CMK (cell line): ENCODE measurements at places on chromosomes 4 and X.

GRCh38 chr4:8331575-8331955 lies 62.0 kb downstream of the HTRA3 start:
- no peak for DNase-seq

DNA sequence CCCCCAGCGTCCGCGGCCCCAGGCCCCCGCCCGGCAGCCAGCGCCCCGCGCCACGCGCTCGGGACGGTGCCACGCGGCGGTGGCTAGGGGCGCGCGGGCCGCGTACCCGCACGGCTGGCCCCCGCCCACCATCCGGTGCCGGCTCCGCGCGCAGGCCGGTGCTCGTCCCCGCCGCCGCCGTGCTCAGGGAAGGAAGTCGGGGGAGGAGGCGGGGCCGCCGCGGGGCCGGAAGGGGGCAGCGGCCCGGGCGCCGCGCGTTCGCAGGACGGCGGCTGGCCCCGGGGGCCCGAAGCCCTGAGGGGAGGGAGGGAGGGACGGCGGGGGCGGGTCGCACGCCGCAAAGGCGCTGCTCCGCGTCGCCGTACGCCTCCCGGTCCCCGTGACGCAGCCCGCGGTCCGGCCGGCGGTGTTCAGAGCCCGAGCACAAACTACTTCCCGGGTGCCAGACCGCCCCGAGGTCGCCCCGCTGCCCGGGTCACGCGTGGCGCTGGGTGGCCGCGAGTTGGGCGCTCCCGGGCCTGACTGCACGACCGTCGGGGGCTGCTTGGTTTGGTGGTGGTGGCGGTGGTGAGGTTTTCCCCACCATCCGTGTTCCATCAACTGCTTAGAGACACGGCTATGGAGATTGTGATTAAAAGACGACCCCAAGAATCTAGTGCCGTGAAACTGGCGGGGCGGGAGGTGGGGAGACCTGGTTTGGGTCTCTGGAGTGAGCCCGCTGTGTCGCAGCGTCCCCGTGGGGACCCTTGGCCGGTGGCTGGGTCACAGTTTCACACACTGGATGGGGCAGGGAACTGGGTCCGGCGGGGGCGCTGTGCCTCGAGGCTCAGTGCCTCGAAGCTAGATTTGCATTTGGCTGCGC lies at the start of gene DCTD:
Gene DCTD, minus strand, starts transcription at position 205 of the 862 bp plus-strand sequence. CDS start 1,818 bp downstream, outside the sequence.
- DNase-seq: no peak

DNA sequence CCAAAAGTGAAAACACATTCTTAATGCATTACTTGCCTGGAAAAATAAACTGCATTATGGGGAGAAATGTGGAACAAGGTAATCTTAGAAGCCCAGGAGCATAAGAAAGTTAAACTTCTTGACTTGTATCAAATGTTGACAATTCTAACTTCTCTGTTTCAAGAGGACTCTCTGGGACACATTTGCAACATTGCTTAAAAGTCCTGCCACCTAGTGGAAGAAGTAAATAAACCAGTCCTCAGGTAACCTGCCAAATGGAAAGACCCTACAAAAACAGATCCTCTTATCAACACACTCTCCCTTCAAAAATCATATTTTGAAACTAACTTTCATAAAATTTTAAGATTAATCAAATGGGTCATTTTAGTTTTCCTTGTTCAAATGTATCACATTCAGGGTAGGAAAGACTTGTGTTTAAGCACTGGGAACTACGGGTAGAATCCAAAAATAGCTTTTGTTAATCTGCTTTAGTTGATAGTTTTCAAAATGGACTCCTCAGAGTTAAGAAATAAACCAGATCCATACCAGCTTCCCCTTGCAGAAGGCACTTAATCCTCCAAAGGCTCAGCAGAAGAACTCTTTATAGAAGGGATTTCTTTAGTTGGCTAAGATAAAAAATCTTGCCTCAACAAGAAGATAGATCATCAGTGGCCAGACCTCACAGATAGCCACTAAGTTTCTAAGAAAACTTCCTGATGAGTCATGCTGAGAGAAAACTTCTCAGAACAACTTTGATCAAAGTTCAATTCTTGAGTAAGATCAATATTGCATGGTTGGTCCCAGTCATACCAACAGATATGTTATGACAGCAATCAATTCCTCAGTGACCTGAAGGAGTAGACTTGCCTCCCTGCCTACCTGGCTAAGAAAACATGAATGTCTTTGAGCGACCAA lies 141.7 kb downstream of the HHIP start:
- no peak for DNase-seq

DNA sequence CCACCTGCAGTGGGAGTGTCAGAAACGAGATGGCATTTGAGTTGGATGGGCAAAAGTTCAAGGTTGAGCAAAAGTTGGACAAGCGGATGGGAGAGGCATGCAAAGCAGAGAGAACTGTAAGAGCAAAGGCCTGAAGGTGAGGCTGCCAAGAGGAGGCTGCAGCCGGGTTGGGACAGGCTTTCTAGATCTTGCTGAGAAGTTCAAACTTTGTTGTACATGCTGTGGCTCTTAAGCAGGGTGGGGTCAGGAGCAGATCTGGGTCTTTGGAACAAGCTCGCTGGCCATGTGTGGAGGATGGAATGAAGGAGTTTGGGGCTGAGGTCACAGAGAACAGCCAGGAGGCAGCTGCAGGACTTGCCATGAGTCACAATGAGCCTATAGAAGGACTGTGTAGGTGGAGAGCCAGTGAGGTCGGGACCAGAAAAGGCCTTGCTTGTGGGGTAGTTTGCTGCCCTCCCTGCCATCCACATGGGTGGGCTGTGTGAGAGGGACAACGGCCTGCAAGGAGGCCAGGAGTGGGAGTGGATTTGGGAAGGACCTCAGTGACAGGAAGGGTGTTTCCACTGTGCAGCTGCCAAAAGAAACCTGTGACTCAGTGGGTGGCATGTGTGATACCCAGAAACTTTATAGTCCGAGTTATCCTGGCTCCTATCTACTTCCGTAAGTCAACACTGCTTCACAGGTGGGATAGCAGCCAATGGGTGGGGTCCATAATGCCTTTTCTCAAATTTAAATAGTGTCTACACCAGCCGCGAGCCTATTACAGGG lies 210.4 kb downstream of the MID1IP1 start:
- DNase-seq: no peak

- DNase-seq: no peak
Observed at GRCh38 chrX:134338527-134338926, 101.5 kb downstream of the CCDC160 start.

GRCh38 chrX:139881130-139881529 lies 51.7 kb downstream of the ATP11C start:
- no peak for DNase-seq

DNA sequence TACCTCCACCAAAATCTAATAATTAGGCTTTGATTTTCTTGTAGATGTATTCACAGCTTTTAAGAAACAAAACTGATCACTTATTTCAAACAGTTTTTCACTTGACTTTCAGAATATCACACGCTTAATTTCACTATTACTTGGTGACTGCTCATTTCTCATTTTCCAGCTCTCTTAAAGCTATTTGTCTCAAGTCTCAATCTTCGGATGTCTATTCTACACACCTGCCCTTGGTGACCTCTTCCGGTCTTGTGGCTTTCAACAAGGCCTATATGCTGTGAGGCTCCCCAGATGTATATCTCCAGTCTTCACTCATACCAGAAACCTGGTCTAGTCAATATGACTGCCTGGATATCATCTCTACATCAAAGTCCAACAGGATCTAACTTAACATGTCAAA lies 34.9 kb upstream of the ANXA10 start:
- no peak for DNase-seq
